ENCODE measurements at places on chromosomes 2 and 18. TPM values are rescaled to one million over a fixed set of nuclear protein-coding genes. Genes with fewer than 3 reads are reported as not detected.

The HDLBP gene
- total RNA-seq: 711 TPM

The LOXHD1 gene
- total RNA-seq: not detected

The ZC3H8 gene
- 9.8 TPM for total RNA-seq

The LCT gene
- total RNA-seq: not detected

The IL36RN gene
- not detected for total RNA-seq

The ALPG gene
- not detected for total RNA-seq

The DUSP2 gene
- total RNA-seq: 6.6 TPM

The CCDC74A gene
- 16.9 TPM for total RNA-seq
